RWPE2 (cell line): ENCODE measurements at places on chromosomes 11 and 22.

DNA sequence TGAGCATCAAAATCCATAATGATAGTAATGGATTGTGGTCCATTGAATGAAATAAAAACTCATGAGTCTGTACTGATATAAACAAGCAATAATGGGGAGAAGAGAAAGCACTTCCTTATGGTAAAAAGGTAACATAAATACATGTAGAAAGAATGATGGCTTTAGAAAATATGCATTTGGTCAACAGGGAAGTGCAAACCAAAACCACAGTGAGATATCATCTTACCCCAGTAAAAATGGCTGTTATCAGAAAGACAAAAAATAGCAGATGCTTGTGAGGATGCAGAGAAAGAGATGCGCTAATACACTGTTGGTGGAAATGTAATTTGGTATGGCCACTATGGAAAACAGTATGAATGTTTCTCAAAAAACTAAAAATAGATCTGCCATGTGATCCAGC, 6.9 kb upstream of the MMP20 start:
- no peak for DNase-seq

GRCh38 chr11:2127482-2128129, 11.6 kb downstream of the IGF2 start:
- no peak for DNase-seq

DNA sequence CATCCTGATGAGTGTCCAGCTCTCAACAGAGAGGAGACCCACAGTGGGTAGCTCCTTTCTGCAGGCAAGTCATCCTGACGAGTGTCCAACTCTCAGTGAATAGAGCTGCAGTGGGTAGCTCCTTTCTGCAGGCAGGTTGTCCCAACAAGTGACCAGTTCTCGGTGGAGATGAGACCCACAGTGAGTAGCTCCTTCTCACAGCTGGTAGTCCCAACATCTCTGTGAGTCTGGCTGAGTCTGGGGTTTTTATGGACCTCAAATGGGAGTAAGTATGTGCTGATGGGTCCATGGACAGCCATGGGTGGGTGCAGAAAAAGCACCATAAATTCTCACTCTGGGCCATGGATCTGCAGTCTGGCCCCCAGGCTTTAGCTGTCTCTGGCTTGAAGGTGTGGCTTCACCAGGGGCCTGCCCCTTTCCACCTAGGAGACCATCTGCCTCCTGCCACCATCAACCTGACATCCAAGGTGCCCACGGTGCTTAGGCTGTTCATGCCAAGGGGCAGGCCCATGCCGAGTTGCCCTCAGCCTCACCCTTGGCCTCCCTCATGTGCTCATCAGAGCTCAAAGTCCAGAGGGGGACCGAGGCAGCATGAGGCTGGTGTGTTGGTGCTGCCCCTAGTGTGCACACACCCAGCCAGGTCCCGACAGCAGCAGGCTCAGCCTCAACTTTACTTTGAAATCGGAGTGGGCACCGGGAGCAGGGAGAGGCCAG, 15.3 kb downstream of the NPAT start:
- DNase-seq: no peak

DNA sequence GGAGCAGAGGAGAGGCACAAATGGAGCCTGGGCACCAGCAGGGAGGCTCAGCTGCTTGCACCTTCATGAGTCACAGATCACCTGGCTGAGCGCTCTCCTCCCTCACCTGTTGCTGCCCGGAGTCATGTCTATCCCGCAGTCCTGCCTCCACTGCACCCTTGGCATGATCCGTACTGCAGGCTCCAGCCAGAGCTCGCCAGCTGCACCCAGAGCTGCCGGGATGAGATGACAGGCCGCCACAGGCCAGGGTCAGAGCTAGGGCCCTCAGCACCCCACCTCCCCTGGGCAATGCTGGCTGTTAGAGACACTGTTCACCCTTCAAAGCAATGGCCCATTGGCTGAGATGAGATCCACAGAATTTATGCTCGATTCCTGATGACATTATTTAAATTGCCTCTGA, 702.8 kb downstream of the TBC1D22A start:
- no peak for DNase-seq

- no peak for DNase-seq
Measured at GRCh38 chr22:24433828-24434470, 6.5 kb downstream of the ADORA2A start.

DNA sequence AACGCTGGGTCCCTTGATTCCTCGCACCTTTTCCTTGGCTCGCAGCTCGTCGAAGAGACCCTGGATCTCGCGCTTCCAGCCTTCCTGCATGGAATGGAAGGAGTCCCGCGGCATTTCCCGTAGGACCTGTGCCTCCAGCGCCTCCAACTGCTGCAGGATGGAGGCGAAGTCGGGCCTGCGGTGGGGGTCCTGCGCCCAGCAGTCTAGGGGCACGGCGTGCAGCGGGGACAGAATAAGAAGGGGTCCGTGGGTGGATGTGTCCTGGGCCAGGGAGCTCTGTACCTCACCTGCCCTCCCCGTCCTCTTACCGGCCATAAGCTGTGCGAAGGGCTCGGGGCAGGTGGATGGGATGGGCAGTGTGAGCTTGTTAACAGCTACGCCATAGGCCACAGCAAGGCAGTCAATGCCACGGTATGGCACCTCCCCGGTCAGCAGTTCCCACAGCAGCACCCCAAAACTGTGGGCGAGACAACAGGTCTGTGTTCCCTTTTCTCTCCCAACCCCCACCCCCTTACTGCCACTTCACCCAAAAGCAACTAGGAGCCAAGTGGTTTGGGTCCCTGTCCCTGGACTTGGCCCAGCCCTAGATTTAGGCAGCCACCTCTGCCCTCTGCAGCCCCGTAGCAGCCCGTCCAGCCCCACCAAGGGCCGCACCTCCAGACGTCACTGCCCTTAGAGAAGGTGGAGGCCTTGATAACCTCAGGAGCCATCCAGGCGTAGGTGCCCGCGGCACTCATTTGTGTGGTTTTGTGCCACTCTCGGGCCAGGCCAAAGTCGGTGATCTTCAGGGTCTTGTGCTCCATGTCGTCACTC, 6.2 kb downstream of the MAP3K11 start:
- no peak for DNase-seq

GRCh38 chr11:33488971-33489370, 211.7 kb downstream of the C11orf91 start:
- no peak for DNase-seq

DNA sequence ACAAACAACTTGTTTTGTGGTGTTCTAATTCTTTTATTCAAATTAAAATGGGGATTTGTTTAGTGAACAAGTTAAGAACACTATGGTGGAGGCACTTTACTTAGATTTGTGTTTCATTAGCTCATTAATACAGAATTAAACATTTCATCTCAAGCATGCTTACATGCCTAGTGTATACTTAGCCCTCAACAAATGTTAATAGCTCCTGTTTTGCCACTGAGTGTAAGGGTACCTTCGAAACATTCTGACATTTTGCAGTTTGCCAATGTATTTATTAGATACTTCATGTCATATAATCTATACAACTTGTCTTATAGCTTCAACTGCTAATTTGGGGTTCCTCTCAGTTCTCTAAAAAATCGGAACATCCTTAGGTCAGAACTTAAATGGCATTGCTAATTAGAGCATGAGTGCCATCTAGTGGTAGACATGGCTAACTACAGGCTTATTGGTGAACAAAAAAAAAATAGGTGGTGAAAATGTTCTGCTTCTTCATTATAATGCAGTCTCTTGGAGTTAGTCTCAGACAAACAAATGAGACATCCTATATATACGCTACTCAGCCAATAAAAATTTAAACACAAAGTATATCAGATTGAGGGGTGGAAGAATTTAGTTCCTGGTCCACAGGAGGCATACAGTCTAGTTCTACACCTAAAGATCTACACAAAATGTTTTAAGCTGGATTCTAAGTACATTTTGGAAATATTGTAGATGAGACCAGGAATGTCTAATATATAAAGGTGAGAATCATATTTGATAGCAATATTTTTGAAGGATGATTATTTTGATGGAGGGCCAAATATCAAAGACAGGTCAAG, 4.9 kb upstream of the CNTN5 start:
- no peak for DNase-seq
